ENCODE measurements at places on chromosomes 11 and 22.

DNA sequence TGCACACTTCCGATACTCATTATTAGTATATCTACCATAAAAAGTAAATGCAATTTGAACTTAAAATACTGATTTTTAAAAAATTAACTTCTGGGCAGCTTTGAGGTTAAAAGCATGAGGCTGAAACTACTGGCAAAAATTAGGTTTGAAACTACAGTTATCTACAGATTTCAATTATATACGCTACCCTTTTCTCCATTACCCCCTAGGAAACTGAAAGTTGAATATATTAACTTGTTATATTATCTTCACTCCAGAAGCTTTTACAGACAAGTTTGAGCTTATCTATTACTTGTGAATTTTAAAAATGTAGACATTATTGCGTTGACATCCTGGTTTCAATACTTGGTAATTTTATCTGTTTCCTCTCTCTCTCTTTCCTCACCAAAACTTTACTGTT, 96.7 kb upstream of the DDI1 start:
- H3K27me3 ChIP-seq, result no peaks in the 10 kb centered on the region
- no peak overlapping the region for H3K4me3 ChIP-seq
- DNase-seq, result no peak
- peaks cover 3% of the 10 kb centered on the region for H3K4me1 ChIP-seq
- H3K27ac ChIP-seq, result no peak overlapping the region
- H3K36me3 ChIP-seq, result peaks cover 8% of the 10 kb centered on the region

- H3K27ac ChIP-seq, result no peak overlapping the region
- DNase-seq, result peak; percentile 14
- H3K27me3 ChIP-seq, result peaks cover 58% of the 10 kb centered on the region
- peaks cover 26% of the 10 kb centered on the region for H3K4me1 ChIP-seq
These were observed 36.0 kb upstream of the OAF start for GRCh38 chr11:120174866-120175265.

- H3K4me1 ChIP-seq, result no peaks in the 10 kb centered on the region
- no peak overlapping the region for H3K4me3 ChIP-seq
- no peaks in the 10 kb centered on the region for H3K36me3 ChIP-seq
- no peaks in the 10 kb centered on the region for H3K27me3 ChIP-seq
- DNase-seq, result no peak
- H3K27ac ChIP-seq, result no peak overlapping the region
These were observed 479.4 kb downstream of the JRKL start for GRCh38 chr11:96869207-96869606.

DNA sequence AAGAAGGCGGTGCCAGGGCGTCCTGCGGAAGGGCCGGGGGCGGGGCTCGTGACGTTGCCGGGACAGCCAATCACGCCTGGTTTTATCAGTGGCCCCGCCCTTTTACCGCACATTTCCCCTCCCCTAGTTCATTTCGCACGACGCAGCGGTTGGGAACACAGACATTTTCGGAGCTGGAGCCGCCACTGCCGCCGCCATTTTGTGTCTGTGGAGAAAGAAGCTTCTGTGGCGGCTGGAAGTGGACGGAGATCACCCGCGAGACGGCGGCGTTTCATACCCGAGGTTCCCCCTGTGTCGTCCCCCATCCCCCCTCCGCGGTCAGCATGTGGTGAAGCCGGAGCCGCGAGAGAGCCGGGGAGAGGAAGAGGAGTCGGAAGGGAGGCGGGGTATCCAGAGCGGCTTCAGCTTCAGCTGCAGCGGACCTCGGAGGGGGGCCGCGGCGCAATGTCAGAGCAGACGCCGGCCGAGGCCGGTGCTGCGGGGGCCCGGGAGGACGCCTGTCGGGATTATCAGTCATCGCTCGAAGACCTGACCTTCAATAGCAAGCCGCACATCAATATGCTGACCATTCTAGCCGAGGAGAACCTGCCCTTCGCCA, at the start of gene PCF11:
Gene PCF11, plus strand, starts transcription at position 136 of the 598 bp plus-strand sequence. Its CDS starts 309 bp downstream, at position 445.
- H3K27ac ChIP-seq, result peak within 1 kb of the TSS; percentile 100
- DNase-seq, result peak; percentile 92
- H3K27me3 ChIP-seq, result no peaks in the 10 kb centered on the region

- H3K27me3 ChIP-seq, result peaks cover 7% of the 10 kb centered on the region
- H3K4me3 ChIP-seq, result no peak overlapping the region
- H3K4me1 ChIP-seq, result peaks cover 23% of the 10 kb centered on the region
These were observed 2.9 kb downstream of the DAGLA start for GRCh38 chr11:61682906-61683675.

DNA sequence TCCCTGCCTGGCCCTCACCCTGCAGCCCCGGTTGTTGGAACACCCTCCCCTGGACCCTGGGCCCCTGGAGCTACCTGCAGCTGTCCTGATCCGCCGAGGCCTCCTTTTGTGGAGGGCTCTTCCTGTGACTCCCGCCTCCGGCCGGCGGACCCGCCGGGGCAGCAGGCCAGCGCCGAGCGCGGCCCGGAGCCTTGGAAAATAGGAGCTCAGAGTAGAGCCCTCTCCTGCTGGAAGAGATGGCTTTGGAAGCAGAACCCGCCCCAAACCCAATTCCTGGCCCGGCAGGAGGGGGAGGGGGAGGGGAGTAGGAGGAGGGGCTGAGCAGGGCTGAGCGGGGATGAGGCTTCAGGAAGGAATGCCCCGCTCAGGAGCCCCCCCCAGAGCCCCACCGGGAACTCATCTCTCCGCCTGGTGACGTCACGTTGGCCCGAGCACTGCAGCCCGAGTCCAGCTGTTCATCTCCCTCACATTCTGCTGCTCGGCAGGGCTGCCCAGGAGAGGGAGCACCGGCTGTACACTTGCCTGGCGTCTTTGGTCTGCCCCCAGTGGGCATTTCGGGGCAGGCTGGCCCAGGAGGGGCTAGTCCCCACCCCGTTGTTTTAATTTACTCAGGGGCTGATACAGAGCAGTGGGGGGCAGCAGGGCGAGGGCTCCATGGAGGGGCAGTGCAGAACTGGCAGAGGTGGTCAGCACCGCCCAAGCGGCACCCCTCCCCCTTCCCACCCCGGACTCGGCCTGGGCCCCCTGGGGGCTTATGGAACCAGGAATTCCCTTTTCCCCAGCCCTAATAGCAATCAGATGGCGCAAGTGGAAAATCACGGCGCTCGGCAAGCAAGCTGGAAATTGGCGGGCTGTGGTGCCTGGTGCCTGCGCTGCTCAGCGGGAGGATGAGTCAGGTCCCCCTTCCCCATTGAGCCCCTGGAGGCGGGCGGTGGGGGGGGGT, at the start of gene MRGPRF:
Gene MRGPRF, minus strand, starts transcription at position 238 of the 943 bp plus-strand sequence. CDS start 3,345 bp downstream, outside the sequence.
- peaks cover 46% of the 10 kb centered on the region for H3K4me1 ChIP-seq
- no peaks in the 10 kb centered on the region for H3K36me3 ChIP-seq
- no peak within 1 kb of the TSS for H3K27ac ChIP-seq
- peaks cover 8% of the 10 kb centered on the region for H3K27me3 ChIP-seq

DNA sequence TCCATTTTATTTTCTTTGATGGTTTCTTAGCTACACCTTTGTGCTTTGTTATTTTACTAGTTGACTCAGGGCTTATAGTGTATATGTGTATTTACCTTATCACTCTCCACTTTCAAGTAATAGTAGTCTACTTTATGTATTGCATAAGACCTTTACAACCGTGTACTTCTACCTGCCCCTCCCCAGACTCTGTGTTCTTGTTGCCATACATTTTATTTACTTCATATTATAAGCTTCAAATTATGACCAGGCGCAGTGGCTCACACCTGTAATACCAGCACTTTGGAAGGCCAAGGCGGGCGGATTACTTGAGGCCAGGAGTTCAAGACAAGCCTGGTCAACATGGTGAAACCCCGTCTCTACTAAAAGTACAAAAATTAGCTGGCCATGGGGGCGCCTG, 28.2 kb upstream of the CTSD start:
- no peak overlapping the region for H3K27ac ChIP-seq
- peaks cover 41% of the 10 kb centered on the region for H3K27me3 ChIP-seq
- H3K36me3 ChIP-seq, result no peaks in the 10 kb centered on the region

GRCh38 chr11:73306977-73307322, 1.1 kb upstream of the ARHGEF17 start:
- peaks cover 37% of the 10 kb centered on the region for H3K4me1 ChIP-seq
- no peak for DNase-seq
- peak overlapping the region; percentile 94 for H3K27ac ChIP-seq

GRCh38 chr22:29433856-29434255, 4.5 kb upstream of the RFPL1 start:
- no peaks in the 10 kb centered on the region for H3K36me3 ChIP-seq
- no peak for DNase-seq
- H3K4me1 ChIP-seq, result peaks cover 40% of the 10 kb centered on the region
- no peak overlapping the region for H3K4me3 ChIP-seq
- peaks cover 29% of the 10 kb centered on the region for H3K27me3 ChIP-seq

GRCh38 chr11:121829159-121829643, 286.8 kb downstream of the BLID start:
- peaks cover 6% of the 10 kb centered on the region for H3K36me3 ChIP-seq
- H3K4me3 ChIP-seq, result no peak overlapping the region
- no peaks in the 10 kb centered on the region for H3K4me1 ChIP-seq

GRCh38 chr22:50545522-50546325, at the start of gene KLHDC7B:
KLHDC7B (plus strand) TSS chr22:50545899; CDS start chr22:50546244, 345 bp downstream.
- no peaks in the 10 kb centered on the region for H3K27me3 ChIP-seq

DNA sequence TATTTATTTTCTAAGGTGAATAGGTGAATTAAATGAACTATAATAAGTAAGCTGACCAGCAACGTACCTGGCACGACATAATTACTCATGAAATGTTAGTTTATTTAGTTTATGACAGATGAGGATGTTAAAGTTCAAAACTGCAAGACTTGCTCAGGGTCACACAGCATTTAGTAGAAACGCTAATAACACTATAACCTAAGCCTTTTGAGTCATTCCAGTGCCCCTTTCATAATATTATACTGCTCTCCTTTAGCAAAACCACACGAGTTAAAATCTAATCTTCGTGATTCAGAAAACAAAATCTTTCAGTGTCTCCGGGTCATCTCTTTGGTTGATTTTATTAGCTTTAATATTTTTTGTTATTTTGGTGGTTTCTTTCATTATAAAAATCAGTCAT, 39.6 kb downstream of the BTBD10 start:
- H3K4me1 ChIP-seq, result peaks cover 8% of the 10 kb centered on the region
- peak overlapping the region; percentile 5 for H3K27ac ChIP-seq
- no peak overlapping the region for H3K4me3 ChIP-seq
- no peak for DNase-seq
- H3K36me3 ChIP-seq, result peaks cover 37% of the 10 kb centered on the region

- no peak overlapping the region for H3K4me3 ChIP-seq
- DNase-seq, result no peak
- H3K4me1 ChIP-seq, result no peaks in the 10 kb centered on the region
- H3K27ac ChIP-seq, result no peak overlapping the region
These were observed 21.7 kb downstream of the DERL3 start for GRCh38 chr22:23817146-23817545.

GRCh38 chr11:129119036-129119435, 73.1 kb downstream of the ARHGAP32 start:
- peaks cover 4% of the 10 kb centered on the region for H3K4me1 ChIP-seq
- no peak overlapping the region for H3K27ac ChIP-seq
- no peak overlapping the region for H3K4me3 ChIP-seq

DNA sequence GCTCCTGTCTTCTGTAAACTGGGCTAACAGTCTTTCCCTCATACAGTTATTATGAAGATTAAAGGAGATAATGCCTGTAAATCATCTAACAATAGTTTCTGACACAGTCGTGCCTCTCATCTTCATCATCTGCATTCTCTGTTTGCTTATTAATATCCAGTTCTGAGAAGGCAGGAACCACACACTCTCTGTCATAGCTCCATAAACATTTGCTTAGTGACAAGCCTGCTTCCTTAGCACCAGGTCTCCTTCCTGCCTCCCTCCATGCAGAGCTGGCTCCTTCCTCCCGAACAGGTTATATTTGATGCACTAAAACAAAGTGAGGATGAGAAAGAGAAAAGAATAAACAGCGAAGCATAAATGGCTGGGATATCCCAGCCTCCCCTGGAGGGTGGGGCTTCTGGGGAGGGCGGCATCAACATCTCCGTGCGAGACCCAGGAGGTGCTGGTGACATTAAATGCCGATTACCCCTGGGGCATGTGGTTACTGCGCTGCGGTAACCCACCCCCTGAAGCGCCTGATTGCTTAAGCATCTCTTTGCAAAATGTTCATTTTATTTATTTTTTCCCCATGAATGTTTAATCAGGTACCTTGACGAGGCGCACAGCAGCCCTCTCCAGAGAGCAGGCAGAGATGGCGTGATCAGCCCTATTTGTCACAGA, 404.9 kb downstream of the NXPE2 start:
- peaks cover 6% of the 10 kb centered on the region for H3K4me1 ChIP-seq
- DNase-seq, result no peak
- no peaks in the 10 kb centered on the region for H3K36me3 ChIP-seq
- no peak overlapping the region for H3K4me3 ChIP-seq
- peaks cover 52% of the 10 kb centered on the region for H3K27me3 ChIP-seq

DNA sequence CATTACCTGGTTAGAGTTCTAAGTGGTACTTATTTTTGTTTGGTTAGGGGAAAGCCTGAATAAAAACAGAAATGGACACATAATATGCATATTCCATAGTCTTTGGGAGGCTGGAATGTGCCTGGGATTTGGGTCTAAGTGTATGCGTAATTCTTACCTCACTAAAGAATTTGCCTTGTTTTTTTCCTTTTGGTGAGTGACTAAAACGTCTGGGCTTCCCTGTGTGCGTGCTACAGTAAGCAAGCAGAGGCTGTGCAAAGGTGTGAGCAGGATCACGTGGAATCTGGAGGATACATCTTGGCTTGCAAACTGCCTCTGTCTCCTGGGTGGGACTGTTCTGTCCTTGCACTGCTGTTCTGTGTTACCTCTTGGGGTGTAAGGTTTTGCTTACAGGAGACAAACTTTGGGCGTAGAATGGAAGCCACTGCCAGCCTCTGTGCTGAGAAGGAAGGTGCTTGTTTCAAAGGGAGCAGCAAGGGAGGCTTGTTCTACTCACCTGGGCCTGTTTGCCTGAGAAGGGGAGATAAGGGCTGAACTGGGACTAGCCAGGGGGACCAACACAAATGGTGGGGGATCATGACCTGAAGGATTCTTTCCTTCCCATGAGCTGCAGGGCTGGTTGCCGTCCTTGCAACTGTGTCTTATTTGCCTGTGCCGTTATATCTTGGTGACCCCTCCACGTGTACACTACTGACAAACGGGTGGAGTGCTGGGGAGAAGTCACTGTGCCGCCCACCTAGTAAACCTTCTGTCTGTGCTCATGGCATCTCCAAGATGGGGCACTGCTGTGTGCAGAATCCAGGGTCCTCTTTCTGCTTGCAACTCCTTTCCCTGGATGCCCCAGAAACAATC, 4.5 kb downstream of the NEAT1 start:
- peak overlapping the region; percentile 88 for H3K4me3 ChIP-seq
- H3K27me3 ChIP-seq, result no peaks in the 10 kb centered on the region
- no peak for DNase-seq

GRCh38 chr11:116164843-116165242, 607.9 kb downstream of the BUD13 start:
- H3K4me1 ChIP-seq, result peaks cover 8% of the 10 kb centered on the region
- no peak overlapping the region for H3K4me3 ChIP-seq

DNA sequence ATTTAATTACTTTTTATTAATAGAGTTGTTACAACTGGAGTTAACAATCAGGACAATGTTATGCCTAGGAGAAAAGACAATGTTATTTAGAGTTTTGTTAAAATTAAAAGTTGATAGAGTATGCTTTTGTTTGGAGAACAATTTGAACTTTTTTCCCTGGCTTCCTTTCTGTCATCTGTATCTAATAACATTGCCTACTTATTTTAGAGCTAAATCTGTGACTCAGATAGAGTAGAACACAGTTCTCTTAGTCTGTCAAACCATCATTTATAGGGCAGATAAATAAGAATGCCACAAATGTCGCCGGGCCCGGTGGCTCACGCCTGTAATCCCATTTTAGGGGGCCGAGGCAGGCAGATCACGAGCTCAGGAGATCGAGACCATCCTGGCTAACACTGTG, 28.9 kb upstream of the YAP1 start:
- no peak overlapping the region for H3K27ac ChIP-seq
- H3K27me3 ChIP-seq, result no peaks in the 10 kb centered on the region
- H3K4me1 ChIP-seq, result peaks cover 3% of the 10 kb centered on the region
- no peak for DNase-seq

GRCh38 chr11:126312961-126313360, 9.1 kb downstream of the DCPS start:
- no peak for DNase-seq
- H3K27me3 ChIP-seq, result no peaks in the 10 kb centered on the region
- no peak overlapping the region for H3K27ac ChIP-seq
- peaks cover 27% of the 10 kb centered on the region for H3K36me3 ChIP-seq
- peaks cover 15% of the 10 kb centered on the region for H3K4me1 ChIP-seq

All from mesothelial cell of epicardium (in vitro differentiated cells).